Left ventricle myocardium superior (tissue), 1 donor: ENCODE measurements at places on chromosomes 7 and 10. TPM values are rescaled to one million over a fixed set of nuclear protein-coding genes. Genes with fewer than 3 reads are reported as not detected.

The POLR1F gene
- 7.7 TPM for total RNA-seq

The ATOH7 gene
- total RNA-seq = not detected

The MKI67 gene
- 1.3 TPM for total RNA-seq

GRCh38 chr7:143393267-143394041 is 12.3 kb downstream of the ZYX start:
- DNase-seq = peak; percentile 38

DNA sequence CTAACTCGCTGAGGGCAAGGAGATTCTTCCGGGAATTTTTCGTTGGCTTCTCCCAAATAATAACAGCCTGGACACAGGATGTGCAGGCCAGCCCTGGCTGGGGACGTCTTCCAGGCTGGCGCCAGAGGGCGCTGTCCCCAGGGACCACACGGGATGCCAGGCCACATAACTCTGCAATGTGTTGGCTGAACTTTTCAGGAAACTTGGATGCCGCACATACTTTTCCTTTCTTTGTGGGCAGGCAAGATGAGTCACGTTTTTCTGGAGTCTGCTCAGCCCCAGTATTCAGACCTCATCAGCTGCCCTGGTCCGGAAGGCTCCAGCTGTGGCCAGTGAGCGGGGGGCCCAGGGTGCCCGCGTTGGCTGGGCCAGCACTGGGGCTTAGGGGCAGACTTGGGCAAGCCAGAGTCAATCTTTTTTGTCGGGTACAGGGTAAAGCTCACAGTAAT is 122.7 kb downstream of the PRKAG2 start:
- DNase-seq = peak; percentile 86

DNA sequence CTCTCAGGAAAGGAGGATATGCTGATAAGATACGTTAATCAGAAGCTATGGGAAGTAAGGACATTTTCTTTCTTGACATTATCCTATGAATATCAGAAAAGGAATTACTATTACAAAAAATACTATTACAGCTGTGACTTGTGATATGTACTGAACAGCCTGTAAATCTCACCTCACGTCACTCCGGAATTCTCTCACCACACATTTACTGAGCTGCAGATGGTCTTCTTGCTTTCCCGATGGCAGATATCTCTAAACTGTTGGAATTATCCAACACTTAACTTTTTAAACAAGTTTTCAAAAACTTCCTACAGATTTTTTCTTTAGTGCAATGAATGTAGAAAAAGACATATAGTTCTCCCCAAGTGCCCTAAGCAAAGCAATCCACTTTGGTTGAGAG is 313.4 kb downstream of the GPR37 start:
- DNase-seq = no peak

- no peak for DNase-seq
These were observed 261.4 kb upstream of the SMIM30 start for GRCh38 chr7:113379746-113380145.
